ENCODE measurements at places on chromosomes 13 and 19.

GRCh38 chr19:7226739-7227138 lies 67.5 kb downstream of the INSR start:
- no peak for DNase-seq

DNA sequence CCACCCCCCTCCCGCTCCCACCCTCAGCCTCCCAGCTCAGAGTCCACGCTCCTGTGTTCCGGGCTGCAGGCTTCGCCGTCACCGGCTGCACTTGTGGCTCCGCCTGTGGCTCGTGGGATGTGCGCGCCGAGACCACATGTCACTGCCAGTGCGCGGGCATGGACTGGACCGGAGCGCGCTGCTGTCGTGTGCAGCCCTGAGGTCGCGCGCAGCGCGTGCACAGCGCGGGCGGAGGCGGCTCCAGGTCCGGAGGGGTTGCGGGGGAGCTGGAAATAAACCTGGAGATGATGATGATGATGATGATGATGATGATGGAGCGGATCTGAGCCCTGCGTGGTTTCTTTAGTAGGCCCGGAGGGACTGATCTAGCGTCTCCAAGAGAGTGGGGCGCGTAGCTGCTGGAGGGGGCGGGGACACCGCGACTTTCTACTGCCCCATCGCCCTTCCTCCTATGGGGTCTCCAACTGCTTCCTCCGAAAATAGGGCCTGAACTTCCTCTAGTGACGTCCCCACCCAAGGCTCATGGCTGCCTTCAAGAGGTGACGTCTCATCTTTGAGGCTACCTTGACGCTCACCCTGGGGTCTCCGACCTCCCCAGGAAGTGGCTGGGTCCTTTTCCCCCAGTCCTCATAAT lies 1.4 kb downstream of the RETN start:
- DNase-seq: no peak

GRCh38 chr19:46493236-46494145 lies 2.2 kb downstream of the PNMA8B start:
- DNase-seq: no peak

DNA sequence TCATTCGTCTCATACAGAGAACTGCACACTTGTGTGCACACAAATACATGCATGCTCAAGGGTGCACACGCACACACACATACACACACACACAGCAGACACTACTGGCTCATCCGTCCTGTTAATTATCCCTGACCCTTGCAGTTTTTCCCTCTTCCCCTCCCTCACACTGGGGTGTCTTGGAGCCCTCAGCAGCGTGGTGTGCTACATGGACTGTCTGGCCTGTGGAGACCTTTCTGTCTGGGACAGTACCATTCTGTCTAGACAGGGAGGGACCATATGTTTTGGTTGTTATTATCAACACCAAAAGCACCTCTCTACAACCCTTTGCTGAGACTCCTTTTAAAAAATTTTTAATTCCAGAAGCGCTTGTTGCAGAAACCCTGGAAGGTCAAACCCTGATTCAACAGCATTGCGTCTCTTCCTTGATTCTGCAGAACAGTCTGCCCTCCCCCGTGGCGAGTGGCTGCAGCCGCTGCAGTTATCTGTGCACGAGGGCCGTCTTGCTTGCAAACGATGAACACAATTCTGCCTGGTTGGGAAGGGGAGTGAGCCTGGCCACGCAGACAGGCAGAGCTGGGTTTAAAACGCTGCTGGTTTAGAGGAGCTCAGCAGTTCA lies 374.0 kb downstream of the IRS2 start:
- DNase-seq: peak; percentile 47

DNA sequence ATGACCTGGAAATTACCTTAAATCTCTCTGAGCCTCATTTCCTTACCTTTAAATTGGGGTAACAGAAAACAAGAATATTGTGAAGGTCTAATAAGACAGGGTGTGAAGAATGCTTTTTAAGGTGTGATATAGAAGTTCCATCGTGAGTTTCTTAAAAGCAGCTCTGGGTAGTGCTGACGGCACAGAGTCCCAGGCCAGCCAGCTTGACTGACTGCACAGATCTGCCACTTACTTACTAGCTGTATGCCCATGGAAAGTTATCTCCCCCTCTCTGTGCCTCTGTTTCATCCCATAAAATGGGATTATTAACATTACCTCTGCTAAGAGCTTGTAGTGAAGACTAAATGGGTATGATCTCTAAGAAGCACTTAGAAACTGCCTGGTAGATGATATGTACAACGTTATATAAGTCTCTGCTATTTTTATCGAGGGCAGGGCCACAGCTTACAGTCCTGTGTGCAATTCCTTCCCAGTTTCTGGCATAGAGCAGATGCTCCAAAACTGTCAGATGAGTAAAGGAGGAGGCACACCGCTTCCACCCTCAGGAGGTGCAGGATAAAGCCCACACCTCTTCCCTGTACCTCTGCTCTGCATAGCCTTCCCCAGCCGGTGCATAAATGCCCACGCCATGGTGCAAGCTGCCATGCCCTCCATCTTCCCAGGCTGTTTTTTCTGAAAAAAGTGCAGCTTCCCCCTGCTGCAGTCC lies 99.6 kb downstream of the MBNL2 start:
- DNase-seq: no peak

DNA sequence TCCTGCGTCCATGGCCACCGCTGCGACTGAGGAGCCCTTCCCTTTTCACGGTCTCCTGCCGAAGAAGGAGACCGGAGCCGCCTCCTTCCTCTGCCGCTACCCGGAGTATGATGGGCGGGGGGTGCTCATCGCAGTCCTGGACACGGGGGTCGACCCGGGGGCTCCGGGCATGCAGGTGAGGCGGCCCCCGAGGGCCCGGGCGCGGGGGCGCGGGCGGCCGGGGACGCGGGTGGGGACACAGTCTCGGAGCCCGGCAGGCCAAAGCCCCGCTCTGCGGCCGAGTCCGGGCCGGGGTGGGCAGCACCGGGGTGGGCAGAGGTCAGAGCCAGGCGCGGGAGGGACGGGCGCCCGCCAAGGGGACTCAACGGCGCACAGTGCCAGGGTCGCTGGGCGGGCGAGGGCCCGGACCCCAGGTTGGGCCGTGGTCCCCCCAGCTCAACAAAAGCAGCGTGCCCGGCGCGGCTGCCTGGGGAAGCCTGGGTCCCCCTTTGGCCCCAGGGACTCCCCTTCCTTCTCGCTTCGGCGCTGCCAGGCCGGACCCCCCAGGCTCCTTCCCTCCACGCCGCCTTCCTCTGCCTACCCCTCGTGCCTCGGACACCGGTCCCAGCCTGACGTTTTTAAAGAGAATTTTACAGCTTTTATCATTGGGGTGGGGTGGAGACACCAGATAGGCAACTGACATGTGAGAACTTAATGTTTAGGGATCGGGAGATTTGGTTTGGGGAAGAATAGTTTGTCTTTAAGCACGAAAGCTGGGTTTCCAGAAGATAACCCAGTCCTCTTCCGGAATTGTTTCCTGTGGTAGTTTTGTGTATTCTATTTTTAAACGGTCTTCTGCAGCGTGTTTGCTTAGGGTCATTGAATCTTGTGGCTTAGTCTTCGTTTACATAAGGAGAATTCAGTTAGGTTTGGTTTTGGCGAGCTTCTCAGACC lies 509 bp downstream of the TPP2 start:
- peak; percentile 30 for DNase-seq

DNA sequence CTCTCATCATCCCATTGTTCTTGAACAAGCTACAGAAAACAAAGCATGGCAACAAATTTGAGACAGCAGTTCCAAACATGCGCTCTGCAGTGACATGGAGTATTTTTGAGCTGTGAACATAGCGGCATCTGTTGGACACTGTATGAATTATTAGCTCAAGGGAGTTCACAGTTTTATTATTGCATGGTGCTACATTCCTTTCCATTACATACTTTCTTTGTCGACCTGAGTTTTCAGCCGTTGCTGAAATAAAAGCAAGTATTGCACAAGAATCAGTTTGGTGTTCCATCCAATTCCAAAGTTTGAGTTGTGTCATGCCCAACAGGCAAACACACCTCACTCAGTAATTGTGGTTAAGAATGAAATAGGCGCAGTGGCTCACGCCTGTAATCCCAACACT lies 30.1 kb upstream of the METTL21C start:
- DNase-seq: peak; percentile 74
